ENCODE measurements at places on chromosomes 4 and X. TPM values are rescaled to one million over a fixed set of nuclear protein-coding genes. Genes with fewer than 3 reads are reported as not detected.

Gene MTNR1A
- total RNA-seq = 1.6 TPM

Gene SOX3
- total RNA-seq = 20.4 TPM

Gene MAMLD1
- 0.25 TPM for total RNA-seq

Gene STK26
- total RNA-seq = 115 TPM

Gene GNRHR
- not detected for total RNA-seq

DNA sequence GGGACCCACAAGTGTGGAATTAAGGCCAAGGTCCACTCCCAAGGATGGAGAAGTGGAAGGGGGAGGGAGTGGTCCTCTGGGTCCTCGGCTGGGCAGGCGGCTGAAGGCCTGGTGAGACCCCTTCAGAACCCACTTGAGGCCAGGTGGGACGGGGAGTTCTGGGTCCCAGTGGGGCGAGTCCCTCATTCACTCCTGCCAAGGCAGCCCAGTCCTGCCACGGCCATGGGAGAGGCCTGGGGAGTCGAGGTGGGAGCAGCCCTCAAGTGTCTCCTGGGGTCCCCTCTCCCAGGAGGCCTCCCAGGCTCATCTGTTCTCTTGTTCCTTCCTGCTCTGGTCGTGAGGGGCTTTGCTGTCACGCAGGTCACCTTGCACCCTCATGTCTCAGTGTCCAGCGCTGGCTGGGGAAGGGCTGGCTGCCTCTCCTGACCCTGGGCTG, 6.1 kb upstream of the SH3BP2 start:
- no peaks in the 10 kb centered on the region for H3K36me3 ChIP-seq
- H3K27me3 ChIP-seq = no peaks in the 10 kb centered on the region
- no peak overlapping the region for H3K27ac ChIP-seq
- H3K4me3 ChIP-seq = no peak overlapping the region

GRCh38 chr4:42452823-42453222, 55.5 kb downstream of the SHISA3 start:
- H3K27me3 ChIP-seq = no peaks in the 10 kb centered on the region
- no peak overlapping the region for H3K27ac ChIP-seq
- no peak for DNase-seq
- no peak overlapping the region for H3K4me3 ChIP-seq

GRCh38 chr4:155489271-155489670, 112.5 kb upstream of the MAP9 start:
- no peak overlapping the region for H3K27ac ChIP-seq
- H3K27me3 ChIP-seq = no peaks in the 10 kb centered on the region
- peaks cover 6% of the 10 kb centered on the region for H3K4me1 ChIP-seq
- H3K4me3 ChIP-seq = no peak overlapping the region

GRCh38 chr4:172011196-172011595, 198.0 kb downstream of the GALNTL6 start:
- no peak overlapping the region for H3K27ac ChIP-seq
- H3K27me3 ChIP-seq = no peaks in the 10 kb centered on the region
- H3K4me1 ChIP-seq = no peaks in the 10 kb centered on the region

GRCh38 chr4:72207196-72207595, 175.4 kb downstream of the NPFFR2 start:
- H3K36me3 ChIP-seq = no peaks in the 10 kb centered on the region
- H3K4me1 ChIP-seq = no peaks in the 10 kb centered on the region
- DNase-seq = no peak
- no peak overlapping the region for H3K27ac ChIP-seq
- no peak overlapping the region for H3K4me3 ChIP-seq

DNA sequence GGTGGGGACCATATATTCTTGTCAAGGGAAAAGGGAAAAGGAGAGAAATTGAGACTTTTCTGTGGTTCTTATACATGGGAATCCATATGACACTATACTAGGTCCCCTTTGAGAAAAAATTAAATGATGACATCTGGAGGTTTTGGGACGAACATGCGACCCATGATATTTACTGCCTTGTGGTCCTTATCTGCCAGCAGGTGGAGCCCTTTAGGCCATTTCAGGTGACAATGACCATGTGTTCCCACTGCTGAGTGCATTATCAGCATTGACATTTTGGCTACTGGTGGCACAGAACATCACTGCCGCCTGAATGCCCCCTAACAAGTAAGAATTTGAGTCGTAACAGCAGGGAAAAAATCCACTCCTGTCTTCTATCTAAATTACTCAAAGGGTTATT, 843.4 kb downstream of the FSTL5 start:
- H3K27ac ChIP-seq = no peak overlapping the region
- no peaks in the 10 kb centered on the region for H3K4me1 ChIP-seq
- H3K4me3 ChIP-seq = no peak overlapping the region
- DNase-seq = peak; percentile 54

DNA sequence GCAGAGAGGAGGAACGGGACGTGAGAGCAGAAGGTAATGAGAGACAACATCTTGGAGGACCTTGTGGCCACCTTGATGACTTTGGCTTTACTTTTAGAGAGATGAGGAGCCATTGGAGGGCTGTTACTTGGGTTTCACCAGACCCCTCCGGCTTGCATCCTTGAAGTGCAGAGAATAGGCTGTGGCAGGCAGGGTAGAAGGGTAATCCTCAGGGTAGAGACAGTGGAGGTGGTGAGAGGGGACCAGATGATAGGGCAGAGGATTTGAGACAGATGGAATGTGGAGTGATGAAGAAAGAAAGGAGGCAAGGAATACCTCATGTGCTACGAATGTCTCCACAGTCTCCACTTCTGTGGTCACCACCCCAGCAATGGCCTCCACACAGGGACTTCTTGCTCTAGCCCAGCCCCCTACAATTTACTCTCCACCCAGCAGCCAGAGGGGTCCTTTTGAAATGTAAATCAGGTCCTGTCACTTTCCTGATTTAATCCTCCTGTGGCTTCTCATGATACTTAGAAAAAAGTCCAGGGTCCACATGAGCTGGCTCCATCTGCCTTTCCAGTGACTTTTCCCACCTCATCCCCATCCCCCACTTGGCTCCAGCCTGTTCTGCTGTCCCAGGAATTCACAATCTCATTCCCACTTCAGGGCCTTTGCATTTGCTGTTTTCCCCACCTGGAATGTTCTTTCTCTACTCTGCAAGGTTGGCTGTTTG, 115.0 kb downstream of the PJA1 start:
- H3K36me3 ChIP-seq = no peaks in the 10 kb centered on the region
- DNase-seq = no peak
- no peaks in the 10 kb centered on the region for H3K4me1 ChIP-seq
- no peak overlapping the region for H3K27ac ChIP-seq

- DNase-seq = no peak
- no peak overlapping the region for H3K27ac ChIP-seq
- H3K4me3 ChIP-seq = no peak overlapping the region
These were observed 6.3 kb downstream of the ABLIM2 start for GRCh38 chr4:8152090-8152864.

GRCh38 chr4:66501997-66502396, 831.7 kb upstream of the EPHA5 start:
- H3K36me3 ChIP-seq = no peaks in the 10 kb centered on the region
- no peak overlapping the region for H3K4me3 ChIP-seq
- H3K27ac ChIP-seq = no peak overlapping the region

DNA sequence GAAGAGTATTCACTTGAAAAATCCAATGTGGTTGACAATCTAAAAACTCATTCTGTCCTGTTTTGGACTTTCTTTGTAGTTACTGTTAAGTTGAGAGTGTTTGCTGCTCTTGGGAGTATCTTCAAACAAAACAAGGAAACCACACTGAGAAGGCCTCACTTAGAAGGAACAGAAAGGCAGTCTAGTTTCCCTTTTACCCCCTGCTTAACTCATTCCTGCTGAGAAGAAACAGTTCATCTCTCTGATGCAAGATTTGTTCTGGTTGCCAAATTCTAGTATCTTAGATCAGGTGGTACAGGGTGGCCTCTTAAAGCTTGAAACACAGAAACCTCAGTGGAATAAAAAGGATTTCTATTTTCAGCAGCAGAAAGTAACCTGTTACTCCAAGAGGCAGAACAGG, 41.4 kb downstream of the GUCY2F start:
- H3K27ac ChIP-seq = no peak overlapping the region
- H3K4me3 ChIP-seq = no peak overlapping the region
- no peak for DNase-seq
- H3K36me3 ChIP-seq = no peaks in the 10 kb centered on the region

DNA sequence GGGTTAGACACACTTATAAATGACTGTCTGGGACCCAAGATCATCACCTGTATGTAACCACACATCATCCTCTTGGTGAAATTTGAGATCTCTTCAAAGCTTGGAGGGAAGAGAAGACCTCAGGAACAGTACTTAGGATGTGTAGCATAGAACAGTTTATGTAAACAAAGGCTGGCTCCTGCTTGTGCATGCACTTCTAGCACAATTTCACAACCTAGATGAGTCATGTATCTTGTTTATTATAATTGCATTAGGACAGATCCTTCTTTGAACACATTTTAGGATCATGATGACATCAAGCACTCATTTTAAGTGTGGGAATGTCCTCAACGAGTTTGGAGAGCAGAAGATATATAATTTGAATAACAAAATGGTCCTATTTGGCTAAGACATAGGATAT, 26.3 kb upstream of the ZMAT1 start:
- no peaks in the 10 kb centered on the region for H3K27me3 ChIP-seq
- H3K4me3 ChIP-seq = no peak overlapping the region
- no peak overlapping the region for H3K27ac ChIP-seq
- H3K4me1 ChIP-seq = no peaks in the 10 kb centered on the region

Measured in neural progenitor cell (in vitro differentiated cells).